ENCODE measurements at places on chromosomes 13 and 19. TPM values are rescaled to one million over a fixed set of nuclear protein-coding genes. Genes with fewer than 3 reads are reported as not detected.

- DNase-seq, result no peak
Observed at GRCh38 chr13:47114030-47114429, 217.2 kb upstream of the HTR2A start.

GRCh38 chr13:36418022-36418805 lies 14.1 kb upstream of the CCNA1 start:
- DNase-seq, result no peak

- peak; percentile 82 for DNase-seq
Observed at GRCh38 chr19:39671739-39672363, 16.1 kb downstream of the LGALS16 start.

TMEM59L gene
- 5.9 TPM for total RNA-seq

CEACAM16 gene
- total RNA-seq, result not detected
